NCI-H1105 (cell line): ENCODE measurements at places on chromosomes 5 and 9.

- DNase-seq = no peak
These were observed 92.9 kb downstream of the PDZD2 start for GRCh38 chr5:31731710-31732301.

GRCh38 chr5:14915291-14915952 lies 43.8 kb upstream of the ANKH start:
- no peak for DNase-seq

GRCh38 chr5:127993476-127993875 lies 90.1 kb upstream of the SLC12A2 start:
- no peak for DNase-seq

DNA sequence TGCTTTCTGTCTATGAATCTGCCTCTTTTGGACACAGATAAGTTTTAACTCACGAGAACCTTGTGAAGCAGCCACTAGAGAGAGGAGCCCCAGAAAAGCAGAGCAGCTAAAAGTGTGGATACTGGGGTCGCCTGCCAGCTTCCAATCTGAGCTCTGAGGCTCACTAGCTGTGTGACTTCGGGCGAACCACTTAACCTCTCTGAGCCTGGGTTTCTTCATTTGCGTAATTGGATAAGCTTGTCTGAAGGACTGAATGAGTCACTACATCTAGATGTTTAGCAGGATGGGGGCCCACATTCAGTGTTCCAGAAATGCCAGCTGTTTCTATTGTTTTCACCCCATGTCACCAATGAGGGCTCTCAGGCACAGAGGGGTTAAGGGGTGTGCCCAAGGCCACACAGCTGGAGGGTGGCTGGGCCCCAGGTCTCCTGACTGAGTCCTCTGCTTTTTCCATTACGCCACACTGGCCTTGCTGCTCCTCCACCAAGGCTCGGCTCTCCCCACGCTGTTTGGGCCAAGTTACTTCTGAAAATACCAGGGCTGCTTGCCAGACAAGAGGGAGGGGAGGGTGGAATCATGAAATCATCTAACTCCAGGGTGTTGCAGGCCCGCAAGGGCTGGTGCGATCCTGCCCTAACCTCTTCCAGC lies 36.2 kb downstream of the SH3PXD2B start:
- no peak for DNase-seq

- no peak for DNase-seq
These were observed 44.4 kb downstream of the MAP1B start for GRCh38 chr5:72151646-72152045.

GRCh38 chr5:55584398-55585205 lies 49.8 kb upstream of the PLPP1 start:
- DNase-seq = no peak

DNA sequence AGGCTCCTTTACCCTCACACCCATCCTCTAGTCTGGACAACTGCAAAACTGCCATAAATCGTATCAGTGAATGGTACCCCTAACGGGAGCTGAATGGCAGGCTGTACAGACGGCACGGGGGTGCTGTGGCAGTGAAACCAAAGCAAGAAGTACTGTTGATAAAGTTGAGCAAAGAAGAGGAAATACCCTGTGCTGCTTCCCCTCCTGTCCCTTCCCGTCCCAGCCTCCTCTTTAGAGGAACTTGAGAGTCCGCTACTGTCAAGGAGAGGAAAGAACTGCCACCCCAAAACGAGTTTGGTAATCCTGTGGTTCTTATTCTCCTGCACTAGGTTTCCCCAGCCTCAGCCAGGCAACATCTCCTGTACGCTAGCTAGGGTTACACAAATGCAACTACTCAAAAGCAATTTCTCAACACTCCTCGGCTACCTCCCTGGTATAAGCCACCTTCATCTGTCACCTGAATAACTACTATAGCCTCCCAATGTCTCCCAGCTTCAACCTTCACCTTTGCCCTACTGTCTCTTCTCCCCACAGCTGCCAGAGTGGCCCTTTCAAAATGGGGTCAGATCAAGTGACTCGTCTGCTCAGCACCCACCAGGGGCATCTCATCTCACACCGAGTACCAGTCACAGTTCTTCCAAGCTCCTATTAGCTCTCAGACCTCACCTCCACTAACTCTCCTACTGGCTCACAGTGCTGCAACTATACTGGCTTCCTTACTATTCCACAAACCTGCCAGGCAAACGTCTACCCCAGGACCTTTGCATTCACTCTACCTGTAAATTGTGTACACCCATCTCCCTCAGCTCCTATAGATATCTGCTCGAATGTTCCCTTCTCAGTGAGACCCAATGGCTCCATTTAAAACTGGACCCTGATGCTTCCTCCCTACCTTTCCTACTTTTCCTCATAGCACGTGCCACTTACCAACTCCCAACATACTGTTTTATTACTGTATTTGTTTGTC lies 4.1 kb downstream of the GLRX start:
- no peak for DNase-seq

GRCh38 chr5:128534726-128535125 lies 3.3 kb downstream of the FBN2 start:
- DNase-seq = no peak

GRCh38 chr9:122005597-122005996 lies 87.5 kb downstream of the TTLL11 start:
- DNase-seq = no peak

DNA sequence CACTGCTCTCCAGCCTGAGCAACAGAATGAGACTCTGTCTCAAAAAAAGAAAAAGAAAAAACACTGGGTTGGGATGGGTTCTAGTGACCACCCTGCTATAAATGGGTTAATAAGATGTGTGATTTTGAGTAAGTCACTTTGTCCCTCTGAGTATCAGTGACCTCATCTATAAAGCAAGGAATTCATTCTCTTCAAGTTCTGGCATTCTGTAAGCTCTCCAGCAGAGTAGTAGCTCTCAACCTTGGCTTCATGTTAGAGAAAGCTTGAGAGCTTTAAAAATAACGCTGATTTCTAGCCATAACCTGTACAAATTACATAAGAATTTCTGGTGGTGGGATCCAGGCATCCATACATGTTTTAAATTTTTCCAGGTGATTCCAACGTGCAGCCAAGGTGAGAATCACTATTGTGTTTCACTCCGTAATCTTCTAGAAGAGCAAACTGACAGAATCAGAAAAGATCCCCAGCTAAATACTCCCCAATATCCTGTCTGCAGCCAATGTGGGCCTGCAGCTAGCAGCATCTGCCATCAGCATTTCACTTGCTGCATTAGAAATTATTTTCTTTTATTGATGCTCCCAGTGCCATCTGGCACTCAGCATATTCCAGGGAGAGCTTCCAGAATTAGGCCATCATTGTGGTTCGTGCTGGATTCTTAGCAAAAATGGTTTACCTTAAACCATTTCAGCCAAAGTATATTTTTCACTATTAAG lies 109.4 kb downstream of the FEM1C start:
- no peak for DNase-seq

DNA sequence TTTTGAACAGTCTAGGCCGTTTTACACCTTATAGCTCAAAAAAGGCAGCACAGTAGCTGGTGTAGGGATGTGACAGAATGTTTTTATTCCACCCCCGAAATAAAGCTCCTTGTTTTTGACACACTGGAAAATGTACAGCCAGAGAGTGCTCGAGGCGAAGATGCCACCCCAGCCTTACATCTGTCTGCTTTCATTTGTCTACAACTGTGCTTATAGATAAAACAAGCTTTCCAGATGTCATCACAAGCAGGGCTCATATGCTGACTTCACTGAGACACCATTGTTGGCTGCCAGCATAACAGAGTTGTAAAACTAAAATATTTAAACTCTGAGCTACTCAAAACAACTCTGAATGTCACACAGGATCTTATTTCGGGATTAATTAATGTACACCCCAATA lies 386.3 kb downstream of the BNC2 start:
- no peak for DNase-seq

- no peak for DNase-seq
These were observed 4.9 kb upstream of the TRAF1 start for GRCh38 chr9:120931231-120932085.

DNA sequence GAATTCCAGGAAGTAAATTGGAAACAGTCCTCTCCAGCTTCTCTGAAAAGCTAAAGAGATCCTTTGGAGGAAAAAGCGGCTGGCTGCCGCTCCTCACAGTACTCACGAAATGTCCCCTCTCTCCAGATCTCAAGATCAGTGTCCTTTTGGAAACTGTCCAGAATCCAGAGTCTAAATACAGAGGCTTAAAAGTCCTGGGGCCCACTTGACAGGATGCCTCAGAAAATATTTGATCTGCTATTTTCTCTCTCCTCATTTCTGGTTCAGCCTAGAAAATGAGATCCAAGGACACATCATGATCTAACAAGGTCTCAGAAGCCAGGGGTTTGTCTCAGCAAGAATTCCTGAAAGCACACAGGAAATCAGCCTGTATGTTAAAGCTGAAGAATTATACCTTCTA lies 7.2 kb downstream of the C1QTNF2 start:
- no peak for DNase-seq

- DNase-seq = no peak
These were observed 58.3 kb upstream of the ADAMTS2 start for GRCh38 chr5:179403426-179404147.

GRCh38 chr5:41960481-41960880 lies 35.4 kb downstream of the FBXO4 start:
- no peak for DNase-seq

DNA sequence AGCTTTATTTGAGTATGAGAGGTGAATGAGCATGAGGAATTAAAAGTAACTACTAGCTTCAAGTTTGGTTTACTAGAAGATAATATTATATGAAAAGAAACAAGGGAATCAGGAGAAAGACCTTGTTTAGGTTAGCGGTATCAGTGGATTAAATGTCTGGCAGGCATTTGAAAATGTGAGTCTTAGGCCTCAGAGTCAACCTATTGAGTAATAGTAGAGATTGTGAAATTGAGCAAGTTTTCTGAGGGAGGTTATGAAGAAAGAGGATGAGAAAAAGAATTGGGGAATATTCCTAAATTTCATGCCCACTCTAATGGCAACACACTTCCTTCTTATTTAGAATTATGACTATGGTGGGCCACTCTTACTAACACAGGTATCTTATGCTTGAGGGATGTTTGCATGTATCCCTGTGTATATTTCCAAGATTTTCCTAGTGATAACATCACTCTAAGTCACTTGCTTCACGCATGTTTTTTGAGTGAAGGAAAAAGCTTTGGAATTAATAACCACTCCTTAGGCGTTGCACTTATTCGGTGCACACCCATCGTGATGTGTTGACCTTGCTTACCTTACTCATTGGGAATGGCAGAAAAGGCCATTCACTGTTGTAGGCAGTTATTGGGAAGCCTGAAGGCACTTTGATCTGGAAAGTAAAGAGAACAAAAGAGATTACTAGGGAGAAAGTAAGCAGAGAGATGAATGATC lies 8.2 kb upstream of the ELL2 start:
- DNase-seq = no peak

DNA sequence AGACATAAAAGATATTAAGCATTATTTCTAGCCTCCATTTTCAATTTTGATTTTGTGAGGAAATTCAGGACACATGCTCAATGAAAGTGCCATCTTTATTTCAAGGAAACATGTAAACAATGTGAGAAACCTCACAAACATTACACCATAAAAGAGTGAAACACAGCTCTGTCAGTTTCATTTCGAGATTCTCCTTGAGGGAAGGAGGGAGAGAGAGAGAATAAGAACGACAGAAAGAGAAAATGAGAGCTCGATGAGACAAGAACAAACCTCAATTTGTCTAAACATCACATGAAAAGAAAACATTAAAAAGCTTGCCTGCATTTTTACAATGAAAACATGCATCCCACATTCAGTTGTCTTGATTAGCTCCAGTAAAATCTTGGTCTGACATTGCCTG lies 553.5 kb upstream of the MEF2C start:
- DNase-seq = no peak

GRCh38 chr5:76040806-76041205 lies 42.4 kb upstream of the SV2C start:
- DNase-seq = no peak

DNA sequence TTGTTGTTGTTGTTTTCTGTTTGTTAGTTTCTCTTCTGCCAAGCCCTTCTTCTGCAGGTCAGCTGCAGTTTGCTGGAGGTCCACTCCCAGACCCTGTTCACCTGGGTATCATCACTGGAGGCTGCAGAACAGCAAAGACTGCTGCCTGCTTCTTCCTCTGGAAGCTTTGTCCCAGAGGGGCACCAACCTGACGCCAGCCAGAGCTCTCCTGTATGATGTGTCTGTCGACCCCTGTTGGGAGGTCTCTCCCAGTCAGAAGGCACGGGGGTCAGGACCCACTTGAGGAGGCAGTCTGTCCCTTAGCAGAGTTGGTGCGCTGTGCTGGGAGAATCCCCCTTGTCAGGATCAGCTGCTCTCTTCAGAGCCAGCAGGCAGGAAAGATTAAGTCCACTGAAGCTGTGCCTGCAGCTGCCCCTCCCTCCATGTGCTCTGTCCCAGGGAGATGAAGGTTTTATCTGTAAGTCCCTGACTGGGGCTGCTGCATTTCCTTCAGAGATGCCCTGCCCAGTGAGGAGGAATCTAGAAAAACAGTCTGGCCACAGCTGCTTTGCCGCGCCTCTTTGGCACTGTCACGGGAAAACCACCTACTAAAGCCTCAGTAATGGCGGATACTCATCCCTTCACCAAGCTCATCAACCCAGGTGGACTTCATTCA lies 299.2 kb downstream of the EDIL3 start:
- no peak for DNase-seq

DNA sequence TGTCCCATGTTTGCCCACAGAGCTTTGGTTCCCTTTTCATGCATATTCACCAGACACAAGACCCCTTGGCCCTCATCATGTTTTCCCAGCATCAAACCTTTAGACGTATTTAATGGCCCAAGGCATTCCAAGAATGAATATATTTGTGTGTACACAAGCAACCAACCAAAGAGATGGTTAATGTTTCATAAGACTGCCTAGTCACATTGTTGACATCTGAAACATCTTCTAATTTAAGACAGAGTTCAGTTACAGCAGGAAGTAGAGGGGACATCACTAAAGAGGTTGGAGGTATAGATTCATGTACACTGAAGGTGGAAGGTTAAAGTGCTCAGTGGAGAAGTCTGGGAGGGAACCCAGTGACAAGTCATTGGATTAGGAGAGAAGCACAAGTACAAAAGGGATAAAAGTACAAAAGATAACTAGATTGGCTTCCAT lies 49.1 kb downstream of the SUSD1 start:
- DNase-seq = no peak

- DNase-seq = no peak
These were observed 20.9 kb downstream of the ZNF474 start for GRCh38 chr5:122150215-122150614.

DNA sequence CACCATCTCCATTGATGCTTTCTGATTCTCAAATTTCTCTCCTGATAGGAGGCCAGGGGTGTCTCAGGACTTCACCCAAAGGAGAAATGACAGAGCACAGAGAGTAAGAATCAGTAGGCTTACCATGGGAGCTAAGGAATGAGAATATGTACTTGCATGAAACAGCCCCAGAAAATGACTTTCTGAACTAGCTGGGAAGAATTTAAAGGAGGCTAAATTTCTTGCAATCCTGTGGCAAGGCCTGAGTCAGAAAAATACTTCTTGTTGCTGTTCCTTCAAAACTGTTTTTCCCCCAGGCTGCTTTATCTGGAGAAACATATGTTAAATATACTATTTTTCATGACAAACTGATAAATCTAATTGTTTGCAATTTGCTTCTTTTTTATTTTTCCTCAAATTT lies 53.4 kb upstream of the FBXL7 start:
- DNase-seq = no peak
